ENCODE measurements at places on chromosomes 1 and 21.

DNA sequence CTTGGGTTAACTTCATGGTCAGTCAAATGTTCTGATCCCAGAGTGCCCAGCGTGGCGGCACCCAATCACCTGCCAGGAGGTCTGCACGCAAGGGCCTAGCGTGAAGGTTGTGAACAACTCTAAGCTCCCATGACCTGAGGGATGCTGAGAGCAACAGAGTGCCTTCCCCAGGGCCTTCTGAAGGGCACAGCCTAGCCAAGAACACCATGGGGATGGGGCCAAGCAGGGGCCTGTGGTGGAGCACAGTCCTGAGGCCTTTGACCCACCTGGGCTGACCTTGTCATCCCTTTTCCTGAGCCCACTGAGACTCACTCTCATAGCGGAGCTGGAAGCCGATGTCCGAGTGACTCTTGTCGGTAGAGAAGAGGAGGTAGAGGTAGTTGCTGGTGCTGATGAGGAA lies 138.8 kb upstream of the HMGB4 start:
- no peak for DNase-seq

- DNase-seq, result no peak
Observed at GRCh38 chr1:56457756-56458375, 121.5 kb downstream of the PLPP3 start.

- DNase-seq, result no peak
Observed at GRCh38 chr1:6447016-6447817, 18.8 kb downstream of the TNFRSF25 start.

GRCh38 chr1:81192647-81193642 lies 607.8 kb upstream of the ADGRL2 start:
- DNase-seq, result no peak

- DNase-seq, result peak; percentile 29
Observed at GRCh38 chr1:103529746-103530145, 4.2 kb downstream of the RNPC3 start.

GRCh38 chr1:203439131-203439730 lies 36.4 kb upstream of the PRELP start:
- no peak for DNase-seq

- no peak for DNase-seq
Observed at GRCh38 chr1:205676597-205676996, 3.7 kb downstream of the SLC45A3 start.

DNA sequence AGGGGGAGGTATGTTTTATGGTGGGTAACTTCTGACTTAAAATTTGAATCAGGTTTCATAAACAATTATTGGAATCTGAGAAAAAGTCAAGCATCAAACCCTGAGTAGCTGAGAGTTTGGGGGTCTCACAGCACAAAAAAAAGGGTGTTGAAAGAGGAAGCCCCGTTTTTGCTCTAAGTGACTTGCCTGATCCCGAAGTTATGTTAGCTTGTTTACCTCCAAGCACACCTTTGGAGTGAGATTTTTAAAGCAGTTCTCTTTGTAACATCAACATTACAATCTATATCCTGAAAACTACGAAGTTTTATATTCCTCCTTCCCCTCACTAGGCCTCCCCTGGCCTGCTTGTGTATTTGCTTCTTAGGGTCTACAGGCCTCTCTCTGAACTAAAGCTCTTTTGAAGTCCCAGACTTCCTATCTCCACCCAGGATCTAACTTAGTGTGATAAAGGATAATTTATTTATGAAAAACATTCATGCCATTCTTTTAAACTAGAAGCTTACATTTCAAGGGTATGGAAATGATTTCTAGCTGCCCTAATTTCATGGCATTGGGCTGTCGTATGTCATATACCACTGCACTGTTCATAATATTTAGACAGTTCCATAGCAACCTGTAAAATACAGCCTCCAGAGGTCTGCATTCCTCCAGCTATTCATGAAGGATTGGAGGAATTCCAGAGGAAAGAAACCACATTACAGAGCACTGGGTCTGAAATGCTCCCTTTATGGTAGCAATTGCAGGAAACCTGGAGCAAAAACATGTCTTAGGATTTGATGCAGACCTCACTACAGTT lies 36.1 kb upstream of the RGS1 start:
- no peak for DNase-seq

GRCh38 chr1:77704736-77705135 lies 22.3 kb upstream of the ZZZ3 start:
- DNase-seq, result no peak

- DNase-seq, result no peak
Observed at GRCh38 chr1:74779750-74780149, 46.8 kb downstream of the TYW3 start.

DNA sequence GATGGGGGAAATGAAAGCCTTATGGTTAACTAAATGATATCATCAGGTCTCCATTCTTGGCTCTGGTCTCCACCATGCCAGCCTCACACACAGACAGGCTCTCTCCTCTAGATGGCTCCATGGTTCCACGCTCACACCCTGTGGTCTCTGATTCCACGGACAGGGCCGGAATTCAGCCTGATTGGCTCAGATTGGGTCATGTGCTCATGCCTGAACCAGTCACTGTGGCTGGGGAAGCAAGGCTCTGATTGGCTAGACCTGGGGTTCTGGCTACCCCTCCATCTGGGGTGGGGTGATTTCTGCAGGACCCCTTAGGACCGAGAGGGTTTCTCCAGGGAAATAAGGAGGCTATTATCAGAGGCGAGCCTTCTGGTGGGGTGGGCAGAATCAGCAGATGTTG lies 277.0 kb downstream of the PTPRU start:
- no peak for DNase-seq

GRCh38 chr1:206680279-206680678 lies 4.4 kb upstream of the MAPKAPK2 start:
- DNase-seq, result no peak

GRCh38 chr1:112146201-112146715 lies 156.8 kb upstream of the KCND3 start:
- no peak for DNase-seq

- DNase-seq, result no peak
Observed at GRCh38 chr1:202193614-202194327, at the start of gene LGR6. TSS of gene LGR6 (plus strand) at chr1:202193799. CDS start at chr1:202193990, 191 bp downstream.

DNA sequence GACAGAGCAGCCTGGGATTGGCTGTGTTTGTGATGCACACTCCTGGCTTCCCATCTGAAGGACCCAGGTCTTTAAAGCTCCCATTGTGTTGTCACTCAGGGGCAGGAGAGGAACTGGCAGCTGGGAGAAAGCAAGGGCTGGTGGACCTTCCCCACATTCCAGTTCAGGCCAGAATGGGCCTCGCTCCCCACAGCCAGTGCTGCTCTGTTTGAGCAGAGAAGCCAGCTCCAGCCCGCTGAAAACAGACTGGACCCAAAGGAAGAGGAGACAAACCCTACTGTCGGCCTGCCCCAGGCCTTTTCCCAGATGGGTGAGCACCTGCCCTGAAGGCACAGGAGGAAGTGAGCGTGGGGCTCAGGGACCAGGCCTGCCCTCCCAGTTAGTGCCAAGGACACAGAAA lies 499.4 kb downstream of the NPHP4 start:
- DNase-seq, result no peak

DNA sequence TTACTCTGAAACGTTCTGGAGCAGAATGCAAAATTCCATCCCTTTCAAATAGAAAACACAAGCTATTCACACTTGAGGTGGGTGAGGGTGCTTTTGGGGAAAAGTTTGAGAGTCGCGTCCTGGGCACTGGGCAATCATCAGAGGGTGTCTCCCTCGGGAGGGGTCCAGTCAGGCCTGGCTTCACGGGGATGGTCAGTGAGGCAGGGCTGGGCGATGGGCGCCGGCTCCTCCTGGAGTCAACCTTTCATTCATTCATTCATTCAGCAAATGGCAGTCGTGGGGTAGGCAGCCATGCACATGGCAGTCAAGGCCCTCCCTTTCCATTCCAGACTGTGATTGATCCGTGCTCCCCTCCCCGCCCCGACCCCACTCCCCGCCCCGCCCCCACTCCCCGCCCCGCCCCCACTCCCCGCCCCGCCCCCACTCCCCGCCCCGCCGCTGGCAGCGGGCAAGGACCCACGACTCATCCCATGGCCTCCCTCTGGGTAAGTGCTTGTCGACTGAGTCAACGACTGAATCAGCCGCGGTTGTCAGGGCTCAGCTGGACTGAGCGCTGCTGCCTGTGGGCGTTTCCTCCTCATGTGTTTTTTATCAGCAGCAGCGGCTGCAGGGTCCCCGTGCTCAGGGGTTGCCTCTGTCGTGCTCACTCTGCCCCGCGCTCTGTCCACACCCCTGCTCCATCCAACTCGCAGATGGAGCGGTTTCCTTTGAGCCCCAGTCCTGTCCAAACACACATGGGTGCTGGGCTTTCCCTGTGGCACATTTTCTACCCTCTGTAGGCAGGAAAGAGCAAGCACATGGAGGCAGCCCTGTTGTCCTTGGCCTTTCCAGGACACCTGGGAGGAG lies 12.5 kb upstream of the SPSB1 start:
- peak; percentile 49 for DNase-seq

- DNase-seq, result no peak
Observed at GRCh38 chr1:238469146-238469631, 578.5 kb upstream of the ZP4 start.

All from CD4-positive, alpha-beta T cell treated with Interleukin-2 at 100 ng/mL for 4 hours (primary cell).